Motor neuron (in vitro differentiated cells): ENCODE measurements at places on chromosomes 6 and 20. TPM values are rescaled to one million over a fixed set of nuclear protein-coding genes. Genes with fewer than 3 reads are reported as not detected.

Gene BTN1A1
- 0.68 and 0.76 TPM in 2 replicates for total RNA-seq

Gene FHL5
- total RNA-seq: not detected in 2 replicates

Gene HDAC2
- total RNA-seq: 163 and 179 TPM in 2 replicates

Gene SNAI1
- total RNA-seq: 1.1 and 1.9 TPM in 2 replicates

Gene ARFGEF3
- 12.4 and 13.2 TPM in 2 replicates for total RNA-seq

DNA sequence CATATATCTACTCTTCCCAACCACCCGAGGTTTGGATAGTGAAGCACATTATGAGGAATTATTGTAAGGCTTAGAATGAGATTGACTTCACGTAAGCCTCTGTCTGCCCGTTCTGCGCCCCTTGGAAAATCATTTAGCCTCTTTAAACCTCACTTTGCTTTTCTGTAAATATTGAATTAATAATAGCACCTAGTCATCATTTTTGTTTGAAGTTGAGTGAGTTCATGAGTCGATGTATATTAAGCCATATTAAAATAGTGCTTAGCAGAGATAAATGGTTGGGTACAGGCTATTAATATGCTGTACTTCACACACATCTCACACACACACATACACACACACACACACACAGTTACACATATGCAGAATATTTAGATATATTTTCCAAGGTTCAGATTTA is 344.8 kb upstream of the EYS start:
- ATAC-seq: no peak

DNA sequence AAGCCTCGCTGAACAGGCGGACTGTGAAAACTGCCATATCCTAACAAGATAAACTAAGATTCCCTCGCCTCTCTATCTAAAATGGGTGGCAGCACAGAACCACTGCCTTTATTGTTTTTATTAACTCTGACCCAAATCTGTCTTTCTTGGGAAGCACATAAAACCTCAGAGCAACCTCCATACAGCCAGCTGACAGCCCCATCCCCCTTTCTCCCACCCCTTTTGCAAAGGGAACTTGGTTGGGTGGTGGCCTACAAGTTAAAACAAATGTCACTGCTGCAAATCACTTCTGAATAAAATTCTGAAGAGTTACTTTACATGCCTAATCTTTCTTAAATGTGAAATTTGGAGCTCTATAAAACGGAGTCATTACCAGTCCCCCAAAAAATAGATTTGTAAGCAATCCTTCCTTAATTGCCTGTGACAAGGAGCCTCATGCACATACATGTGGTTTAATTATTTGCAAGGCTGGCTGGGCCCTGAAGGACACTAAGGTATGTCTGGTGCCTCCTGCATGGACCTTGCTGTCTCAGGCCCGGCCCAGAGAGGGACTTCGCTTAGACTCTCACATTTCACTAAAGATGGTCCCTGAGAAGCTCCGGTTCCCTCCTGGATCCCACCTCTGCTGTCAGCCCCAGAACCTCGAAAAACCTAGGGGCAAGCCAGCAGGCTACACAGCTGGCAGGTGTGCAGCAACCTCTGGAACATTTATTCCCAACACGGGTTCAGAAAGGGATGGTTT is 21.7 kb downstream of the PXDC1 start:
- no peak for ATAC-seq

- ATAC-seq: peak; percentile 100
These were observed at the start of gene LHFPL5 for GRCh38 chr6:35804996-35805736. Gene LHFPL5 (plus strand): TSS chr6:35805352. CDS start chr6:35805671, 319 bp downstream.
